ENCODE measurements at places on chromosomes 13 and 19.

DNA sequence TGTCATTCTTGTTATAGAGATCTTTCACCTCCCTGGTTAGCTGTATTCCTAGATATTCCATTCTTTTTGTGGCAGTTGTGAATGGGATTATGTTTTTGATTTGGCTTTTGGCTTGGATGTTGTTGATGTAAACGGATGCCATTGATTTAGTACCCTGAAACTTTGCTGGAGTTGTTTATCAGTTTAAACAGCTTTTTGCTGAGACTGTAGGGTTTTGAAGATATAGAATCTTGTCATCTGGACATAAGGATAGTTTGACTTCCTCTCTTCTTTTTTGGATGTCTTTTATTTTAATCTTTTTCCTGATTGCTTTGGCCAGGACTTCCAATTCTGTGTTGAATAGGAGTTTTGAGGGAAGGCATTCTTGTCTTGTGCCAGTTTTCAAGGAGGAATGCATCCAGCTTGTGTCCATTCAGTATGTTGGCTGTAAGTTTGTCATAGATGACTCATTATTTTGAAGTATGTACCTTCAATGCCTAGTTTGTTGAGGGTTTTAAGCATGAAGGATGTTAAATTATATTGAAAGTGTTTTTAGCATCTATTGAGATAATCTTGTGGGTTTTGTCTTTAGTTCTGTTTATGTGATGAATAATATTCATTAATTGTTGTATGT, 16.8 kb downstream of the ZNF431 start:
- DNase-seq, result no peak

DNA sequence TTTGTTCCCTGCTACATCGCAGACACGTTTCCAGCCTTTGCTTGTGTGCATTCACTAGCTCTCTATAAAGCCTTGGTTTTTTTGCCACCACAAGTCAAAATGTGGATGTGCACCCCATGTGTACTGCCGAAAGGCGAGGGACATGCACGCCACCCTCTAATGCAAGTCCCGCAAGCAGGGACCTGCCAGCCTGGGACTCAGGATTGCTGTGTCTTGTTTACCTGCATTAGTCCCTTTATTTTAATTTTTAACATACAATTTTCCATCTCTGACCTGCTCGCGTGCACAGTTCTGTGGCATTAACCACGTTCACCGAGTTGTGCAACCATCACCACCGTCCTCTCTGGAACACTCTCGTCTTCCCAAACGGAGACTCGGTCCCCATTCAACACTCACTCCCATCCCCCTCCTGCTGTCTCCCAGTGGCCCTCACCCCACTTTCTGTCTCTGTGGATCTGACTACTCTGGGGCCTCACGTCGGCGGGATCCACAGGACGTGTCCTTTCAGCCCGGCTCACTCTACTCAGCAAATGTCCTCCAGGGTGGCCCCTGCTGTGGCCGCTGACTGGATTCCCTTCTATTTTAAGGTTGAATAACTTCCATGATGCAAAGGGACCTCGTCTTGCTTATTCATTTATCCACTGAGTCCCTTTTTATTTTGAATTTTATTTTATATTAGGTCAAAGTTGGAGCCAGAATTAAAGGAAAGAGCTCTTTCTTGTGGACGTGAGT, 58.4 kb downstream of the RASA3 start:
- no peak for DNase-seq

- no peak for DNase-seq
Observed at GRCh38 chr13:90792335-90792734, 555.2 kb upstream of the MIR17HG start.

GRCh38 chr13:106143392-106143791, 392.1 kb downstream of the EFNB2 start:
- no peak for DNase-seq

- DNase-seq, result no peak
Observed at GRCh38 chr13:87877477-87877876, 206.3 kb downstream of the SLITRK5 start.

DNA sequence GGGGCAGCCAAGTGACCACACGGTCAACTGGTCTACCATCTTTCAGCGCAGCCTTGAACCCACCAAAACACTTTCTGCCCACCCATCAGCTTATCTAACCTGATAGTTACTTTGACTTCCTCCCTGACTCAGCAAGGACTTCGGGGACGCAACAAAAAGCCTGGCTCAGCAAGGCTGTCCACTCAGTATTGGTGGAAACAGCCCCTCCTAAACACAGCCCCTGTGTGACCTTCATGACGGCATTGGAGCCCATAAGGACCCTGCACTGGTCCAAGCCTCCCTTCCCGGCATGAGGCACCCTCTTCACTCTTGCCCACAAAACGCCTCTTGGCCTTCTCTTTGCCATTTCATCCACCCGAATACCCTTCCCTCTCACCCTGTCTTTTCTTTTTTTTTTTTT, 39.1 kb downstream of the INSR start:
- DNase-seq, result no peak
